ENCODE measurements at places on chromosomes 12 and 14. TPM values are rescaled to one million over a fixed set of nuclear protein-coding genes. Genes with fewer than 3 reads are reported as not detected.

- no peak for DNase-seq
These were observed 891.1 kb downstream of the TMEM121 start for GRCh38 chr14:106417224-106418049.

The ASCL1 gene
- not detected for total RNA-seq

The MEG3 gene
- not detected for total RNA-seq

- DNase-seq = no peak
These were observed 50.9 kb upstream of the PKP2 start for GRCh38 chr12:32947206-32948067.

DNA sequence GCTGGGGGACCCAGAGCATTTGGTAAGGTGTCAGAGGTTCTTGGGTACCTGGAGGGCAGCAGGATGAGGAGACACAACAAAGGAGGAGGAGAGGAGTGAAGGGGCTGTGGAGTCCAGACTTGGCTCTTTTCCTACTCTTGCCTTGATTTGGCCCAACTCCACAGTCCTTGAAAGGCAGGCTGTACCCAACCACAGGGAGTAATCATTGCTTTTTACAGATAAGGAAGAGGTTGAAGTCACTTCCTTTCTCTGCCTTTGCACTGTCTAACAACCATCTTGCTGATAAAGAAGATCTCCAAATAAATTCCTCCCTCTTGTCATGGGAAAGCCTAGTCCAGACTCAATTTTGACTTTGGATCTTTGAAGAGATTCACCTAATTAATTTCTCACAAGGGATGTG, 226.8 kb upstream of the HMGA2 start:
- DNase-seq = no peak

The ZDHHC22 gene
- total RNA-seq = 12.0 TPM

DNA sequence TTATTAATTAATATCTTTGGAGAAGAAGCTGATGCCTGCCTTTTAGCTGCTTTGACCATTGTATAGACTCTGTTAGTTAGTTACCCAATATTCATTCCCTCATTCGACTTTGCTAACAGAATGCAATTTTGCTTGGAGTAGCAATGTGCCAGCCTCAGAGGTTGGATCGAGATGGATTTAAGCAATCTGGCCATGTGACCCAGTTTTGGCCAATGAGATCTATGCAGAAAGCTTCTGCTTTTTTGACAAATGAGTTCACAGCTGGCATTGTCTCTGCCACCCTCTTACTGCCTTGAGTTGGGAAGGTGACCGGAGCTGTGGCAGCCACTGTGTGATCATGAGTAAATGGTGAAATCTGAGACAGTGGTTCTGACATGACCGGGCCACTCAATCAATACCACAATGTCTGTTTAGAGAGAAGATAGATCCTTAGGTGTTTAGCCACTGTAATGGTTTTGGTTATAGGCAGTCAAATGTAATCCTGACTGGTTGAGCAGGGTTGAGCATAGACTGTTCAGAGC, 74.9 kb upstream of the MED13L start:
- no peak for DNase-seq
